Caudate nucleus (tissue), 63 donors: ENCODE measurements at places on chromosomes 7 and 10.

GRCh38 chr10:35470248-35470924 lies 134.1 kb downstream of the CCNY start:
- no peak for DNase-seq

DNA sequence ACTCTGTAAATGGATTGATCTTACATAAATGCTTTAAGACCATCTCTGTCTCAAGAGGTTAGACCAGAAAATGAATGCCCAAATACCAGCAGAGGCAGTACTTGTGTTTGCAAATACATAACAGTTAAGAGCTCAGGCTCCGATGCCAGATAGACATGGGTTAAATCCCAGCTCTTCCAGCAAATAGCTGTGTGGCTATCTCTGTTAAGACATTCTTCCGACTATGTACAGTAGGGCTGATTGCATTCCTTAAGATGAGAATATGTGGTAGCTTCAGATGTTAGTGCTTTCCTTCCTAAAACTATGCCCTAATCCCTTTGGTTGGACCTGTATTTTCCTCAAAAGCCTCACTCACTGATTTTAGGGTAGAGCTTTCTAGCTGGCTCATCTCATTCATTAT lies 2.2 kb downstream of the IDE start:
- no peak for DNase-seq

DNA sequence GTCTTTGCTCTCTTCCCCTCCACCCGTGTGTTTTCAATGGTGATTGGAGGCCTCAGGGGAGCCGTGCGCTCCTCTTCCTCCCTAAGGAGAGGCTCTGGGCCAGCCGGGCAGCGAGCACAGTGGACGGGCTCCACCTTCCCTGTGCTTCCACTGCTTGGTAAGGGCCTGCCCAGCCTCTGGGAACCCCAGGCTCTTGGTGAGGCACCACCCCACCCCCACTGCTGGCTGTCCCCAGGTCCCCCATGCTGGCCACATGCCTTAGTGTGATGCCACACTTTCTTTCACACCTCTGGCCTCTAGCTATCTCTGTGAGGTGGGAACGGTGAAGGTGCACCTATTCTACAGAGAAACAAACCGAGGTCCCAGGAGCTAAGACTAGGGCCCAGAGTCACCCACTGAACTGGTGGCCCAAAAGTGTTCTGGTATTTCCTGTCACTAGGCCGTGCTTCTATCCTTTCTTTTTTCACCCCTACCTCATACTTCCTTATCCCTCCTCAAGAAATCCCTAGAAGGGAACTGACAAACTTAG lies 53.3 kb downstream of the UNC5B start:
- no peak for DNase-seq

- no peak for DNase-seq
Measured at GRCh38 chr7:20279979-20280378, 50.7 kb upstream of the ITGB8 start.

DNA sequence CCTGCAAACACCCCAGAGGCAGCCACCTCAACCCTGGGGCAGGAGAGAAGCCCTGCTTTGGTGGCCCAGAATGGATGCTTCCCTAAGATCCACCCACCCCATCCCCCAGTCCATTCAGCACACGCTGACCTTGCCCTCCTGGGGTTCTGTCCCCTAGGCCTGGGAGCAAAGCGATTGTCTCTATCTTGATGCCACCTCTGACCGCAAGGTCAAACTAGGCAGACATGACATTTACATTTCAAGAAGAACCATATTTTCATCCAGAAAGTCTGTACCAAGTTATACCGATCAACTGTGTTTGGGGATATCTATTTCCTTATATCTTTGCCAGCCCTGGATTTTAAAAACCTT lies 23.0 kb downstream of the MAT1A start:
- no peak for DNase-seq

- DNase-seq = no peak
Measured at GRCh38 chr10:22681783-22682183, 32.6 kb downstream of the PIP4K2A start.
